Right lobe of liver (tissue), 6 donors: ENCODE measurements at places on chromosomes 4 and X.

GRCh38 chr4:140116442-140117104 lies 37.4 kb downstream of the MAML3 start:
- H3K27ac ChIP-seq: no peak overlapping the region
- H3K4me3 ChIP-seq: no peak overlapping the region
- no peak for DNase-seq
- H3K27me3 ChIP-seq: no peaks in the 10 kb centered on the region
- peaks cover 15% of the 10 kb centered on the region for H3K4me1 ChIP-seq

DNA sequence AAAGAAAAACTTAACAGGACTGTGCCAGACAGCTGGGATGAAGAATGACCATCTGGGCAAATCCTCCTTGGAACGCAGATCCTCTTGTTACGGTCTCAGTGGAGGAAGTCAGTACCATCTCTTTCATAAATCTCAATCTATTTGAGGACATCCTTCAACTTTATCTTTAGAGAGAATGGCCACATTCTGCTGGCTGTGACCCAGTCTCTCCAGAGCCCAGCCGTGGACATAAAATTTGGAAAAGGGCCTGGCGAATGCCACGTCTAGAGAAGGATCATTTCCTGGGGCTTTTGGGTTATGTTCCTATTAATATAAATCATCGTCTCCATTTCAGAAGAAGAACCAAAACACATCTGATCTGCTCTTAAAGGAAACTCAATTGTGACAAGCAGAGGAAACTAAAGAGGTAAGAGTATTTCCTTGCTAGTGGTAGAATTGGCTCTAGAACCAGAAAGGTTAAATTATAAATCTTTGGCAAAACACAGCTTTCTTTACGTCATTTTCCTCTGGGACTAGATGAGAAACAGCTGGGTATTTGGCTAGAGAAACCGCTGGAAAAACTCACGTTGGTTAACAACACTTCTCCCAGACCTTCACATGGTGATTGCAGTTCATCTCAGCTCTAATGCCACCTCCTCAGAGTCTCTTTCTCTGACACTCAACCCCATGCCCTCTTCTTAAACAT lies 164.7 kb downstream of the CHIC2 start:
- no peak overlapping the region for H3K4me3 ChIP-seq
- H3K36me3 ChIP-seq: no peaks in the 10 kb centered on the region
- no peaks in the 10 kb centered on the region for H3K27me3 ChIP-seq
- no peaks in the 10 kb centered on the region for H3K4me1 ChIP-seq

DNA sequence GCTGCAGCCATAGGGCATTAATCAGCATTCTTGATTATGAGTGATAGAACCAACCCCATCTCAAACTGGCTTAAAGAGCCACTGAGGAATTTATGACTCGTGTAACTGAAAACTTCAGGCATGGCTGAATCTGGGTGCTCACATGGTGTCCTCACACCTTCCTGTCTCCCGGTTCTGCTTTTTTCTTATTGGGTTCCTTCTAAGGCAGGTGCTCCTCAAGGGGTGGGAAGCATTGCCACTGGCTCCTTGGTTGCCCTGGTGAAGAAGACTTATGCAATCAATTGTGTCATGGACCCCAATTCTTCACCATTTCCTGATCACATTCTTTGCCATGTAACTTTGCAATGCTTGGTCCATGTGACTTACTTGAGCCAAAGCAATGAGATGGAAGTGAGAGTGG lies 4.3 kb upstream of the ZCCHC4 start:
- H3K27ac ChIP-seq: no peak overlapping the region
- H3K36me3 ChIP-seq: no peaks in the 10 kb centered on the region
- no peak overlapping the region for H3K4me3 ChIP-seq

DNA sequence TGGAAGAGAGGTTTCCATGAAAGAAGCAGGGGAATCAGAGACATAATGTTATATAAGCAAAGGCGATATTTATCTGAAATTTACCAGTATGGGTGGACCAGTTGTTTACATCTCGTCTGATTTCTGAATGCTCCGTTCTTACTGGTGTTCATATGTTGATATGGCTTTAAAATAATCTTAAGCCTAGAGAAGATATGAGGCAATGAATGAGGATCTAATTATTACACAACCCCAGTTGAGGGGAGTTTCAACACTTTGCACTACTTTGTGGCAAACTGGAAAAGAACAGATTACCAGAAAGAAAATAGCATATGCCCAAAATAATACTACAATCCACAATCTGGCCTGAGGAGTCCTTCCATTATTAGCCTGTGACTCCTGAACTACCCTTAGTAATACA lies 263.3 kb upstream of the MAGEB2 start:
- H3K27ac ChIP-seq: no peak overlapping the region
- H3K36me3 ChIP-seq: no peaks in the 10 kb centered on the region
- no peaks in the 10 kb centered on the region for H3K4me1 ChIP-seq
- H3K27me3 ChIP-seq: no peaks in the 10 kb centered on the region
- no peak for DNase-seq
